ENCODE measurements at places on chromosomes 7 and 10.

GRCh38 chr10:15196021-15196834 lies 27.7 kb upstream of the NMT2 start:
- no peak for DNase-seq

- no peak for DNase-seq
Observed at GRCh38 chr10:80133206-80133605, 676 bp downstream of the PLAC9 start.

DNA sequence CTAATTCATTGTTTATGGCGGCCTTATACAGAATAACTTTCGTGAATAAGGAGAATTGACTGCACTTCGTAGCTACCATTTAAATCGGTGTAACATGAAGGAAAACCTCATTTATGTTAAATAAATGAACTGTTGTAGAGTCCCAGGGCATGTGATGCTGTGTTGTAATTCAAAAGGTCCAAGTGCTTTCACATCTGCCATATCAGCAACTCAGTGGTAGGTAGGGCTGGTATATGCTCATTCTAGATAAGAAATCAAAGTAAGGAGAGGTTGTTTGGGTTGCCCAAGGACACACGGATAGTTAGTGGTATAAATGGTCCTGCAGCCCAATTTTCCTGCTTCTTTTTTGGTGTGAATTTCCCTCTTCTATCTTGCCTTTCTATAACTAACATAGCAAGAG lies 15.8 kb downstream of the BBS9 start:
- no peak for DNase-seq

DNA sequence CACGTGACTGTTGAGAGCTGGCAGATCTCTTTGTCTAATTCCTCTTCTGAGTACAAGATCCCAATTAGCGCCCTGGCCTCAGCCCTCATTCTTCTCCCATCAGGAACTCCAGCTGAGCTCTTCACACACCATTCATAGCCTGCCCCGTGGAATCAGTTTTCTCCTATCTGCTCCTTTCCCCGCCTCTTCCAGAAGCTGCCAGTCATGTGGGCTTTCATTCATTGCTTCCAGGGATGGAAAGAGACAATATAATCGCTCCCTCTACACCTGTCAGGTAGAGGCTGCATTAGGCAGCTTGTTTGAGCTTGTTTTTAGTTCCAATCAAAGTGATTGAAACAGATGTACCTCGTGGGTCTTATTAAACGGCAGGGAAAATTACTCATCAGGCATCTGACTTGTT lies 515.8 kb downstream of the TYW1 start:
- DNase-seq: no peak

DNA sequence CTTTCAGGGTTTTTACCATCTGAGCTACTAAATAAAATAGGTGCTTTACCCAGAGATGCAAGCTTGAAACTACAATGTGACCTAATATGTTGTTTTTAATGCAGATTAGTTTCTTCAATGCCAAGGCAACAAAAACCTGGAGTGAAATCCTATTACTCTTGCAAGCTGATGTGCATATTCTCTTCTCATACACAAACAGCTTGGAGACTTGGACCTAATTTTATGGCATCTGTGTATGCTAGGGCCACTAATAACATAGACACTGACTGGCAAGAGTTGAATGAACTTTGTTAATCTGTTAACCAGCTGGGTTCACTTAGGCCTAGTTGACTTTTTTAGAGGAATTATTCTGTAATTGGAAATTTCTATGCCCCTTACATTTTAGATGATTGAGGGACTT lies 23.4 kb upstream of the SMIM30 start:
- no peak for DNase-seq

- DNase-seq: peak; percentile 27
Observed at GRCh38 chr10:91410638-91411371, 661 bp downstream of the HECTD2 start.

GRCh38 chr10:102769375-102770107 lies 25.8 kb downstream of the WBP1L start:
- no peak for DNase-seq

- no peak for DNase-seq
Observed at GRCh38 chr7:43136064-43136463, 23.6 kb downstream of the HECW1 start.

DNA sequence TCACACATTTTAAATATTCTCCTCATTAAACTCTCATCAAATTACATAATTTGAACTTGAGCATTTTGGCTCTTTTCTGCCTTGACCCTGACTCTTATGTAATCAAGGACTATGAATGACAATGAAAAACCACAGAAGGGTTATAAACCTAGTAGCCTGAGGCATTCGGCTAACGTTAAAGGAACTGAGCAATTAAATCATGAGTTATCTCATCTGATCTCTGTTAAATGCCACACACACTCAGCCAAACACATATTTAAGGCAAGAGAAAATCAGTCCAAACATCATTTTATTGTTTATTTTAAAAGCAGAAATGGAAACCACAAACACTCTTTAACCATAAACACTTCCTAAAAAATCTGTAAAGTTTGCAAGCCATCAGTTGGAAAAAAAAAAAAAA lies 204.3 kb downstream of the DGKI start:
- no peak for DNase-seq

DNA sequence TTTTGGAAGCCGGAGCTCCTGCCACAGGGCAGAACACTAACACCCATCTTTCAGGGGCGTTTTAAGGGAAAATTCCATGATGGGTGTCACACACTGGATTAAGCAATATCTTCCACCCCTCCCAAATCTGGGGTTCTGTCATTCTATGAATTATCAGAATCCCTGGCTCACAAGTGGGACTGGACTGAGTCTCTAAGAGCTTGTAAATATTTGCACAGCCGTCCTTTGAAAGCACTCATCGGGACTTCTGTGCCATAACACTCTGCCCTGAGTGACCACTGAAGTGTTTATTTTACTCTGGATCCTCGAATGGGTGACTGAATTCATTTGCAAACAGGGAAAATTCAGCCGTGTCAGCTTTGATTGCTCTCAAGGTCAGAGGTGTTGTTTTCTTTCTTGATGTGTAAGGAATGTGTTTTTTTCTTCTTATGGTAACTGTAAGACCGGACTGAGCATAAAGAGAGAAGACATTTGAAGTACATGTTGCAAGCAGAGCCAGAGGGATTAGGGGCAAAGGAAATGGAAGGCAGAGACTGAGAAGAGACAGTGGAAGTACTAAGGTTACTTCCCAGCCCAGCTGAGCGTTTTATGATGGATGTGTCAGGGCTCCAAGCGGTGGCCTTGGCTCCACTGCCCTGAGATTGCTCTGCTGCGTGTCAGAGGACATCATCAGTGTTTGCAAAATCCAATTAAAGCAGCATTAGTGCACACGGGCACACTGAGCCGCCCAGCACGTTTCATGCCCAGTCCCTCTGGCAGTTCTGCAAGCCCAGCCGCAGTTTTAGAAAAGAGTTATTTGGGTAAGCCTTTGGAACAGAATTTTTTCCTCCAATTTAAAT lies 17.7 kb upstream of the GTPBP4 start:
- DNase-seq: no peak

Measured in activated CD4-positive, alpha-beta T cell treated with anti-CD3 and anti-CD28 coated beads, Interleukin-2, amount 50 U/mL, for 24 hours (primary cell).